Stimulated activated CD8-positive, alpha-beta memory T cell treated with anti-CD3 and anti-CD28 coated beads, Interleukin-7, amount 100 ng/mL, for 1 hour (primary cell): ENCODE measurements at places on chromosomes 16 and 17.

GRCh38 chr16:74601126-74601871 lies 5.6 kb downstream of the GLG1 start:
- peak; percentile 22 for DNase-seq

DNA sequence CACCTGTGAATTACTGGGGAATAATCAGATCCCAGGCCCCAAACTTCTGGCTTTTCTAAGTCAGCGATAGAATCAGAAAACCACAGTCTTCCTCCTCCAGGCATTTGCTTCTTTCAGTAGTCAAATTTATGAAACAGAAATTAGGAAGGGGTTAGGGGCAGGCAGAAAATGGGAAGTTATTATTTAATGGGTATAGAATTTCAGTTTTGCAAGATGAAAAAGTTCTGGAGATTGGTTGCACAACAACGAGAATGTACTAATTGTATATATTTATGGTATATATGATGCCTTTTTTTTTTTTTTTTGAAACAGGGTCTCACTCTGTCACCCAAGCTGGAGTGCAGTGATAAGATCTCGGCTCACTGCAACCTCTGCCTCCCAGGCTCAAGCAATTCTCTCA lies 23.5 kb downstream of the ORC6 start:
- DNase-seq = no peak

GRCh38 chr16:23952128-23952970 lies 116.6 kb downstream of the PRKCB start:
- DNase-seq = no peak

GRCh38 chr16:73804456-73804855 lies 492.2 kb upstream of the PSMD7 start:
- DNase-seq = no peak

DNA sequence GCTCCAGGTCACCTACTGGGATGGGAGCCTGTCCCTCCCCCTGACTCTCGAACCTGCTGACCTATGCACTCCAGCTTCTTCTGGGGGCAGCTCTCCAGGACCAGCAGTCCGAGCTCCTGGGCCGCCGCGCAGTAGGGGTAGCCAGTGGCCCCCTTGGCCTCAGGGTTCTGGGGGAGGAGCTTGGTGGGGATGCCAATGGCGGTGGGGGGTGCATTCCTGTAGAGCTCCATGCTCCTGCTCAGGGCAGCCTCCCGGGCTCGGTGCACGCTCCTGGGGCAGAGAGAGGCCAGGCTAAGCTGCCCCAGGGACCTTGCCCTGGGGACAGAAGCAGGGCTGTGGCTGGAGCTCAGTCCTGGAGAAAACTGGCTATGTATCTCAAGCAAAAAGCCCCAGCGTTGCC lies 7.7 kb upstream of the SPATA2L start:
- no peak for DNase-seq

GRCh38 chr17:37450112-37450511 lies 39.6 kb upstream of the DUSP14 start:
- no peak for DNase-seq

DNA sequence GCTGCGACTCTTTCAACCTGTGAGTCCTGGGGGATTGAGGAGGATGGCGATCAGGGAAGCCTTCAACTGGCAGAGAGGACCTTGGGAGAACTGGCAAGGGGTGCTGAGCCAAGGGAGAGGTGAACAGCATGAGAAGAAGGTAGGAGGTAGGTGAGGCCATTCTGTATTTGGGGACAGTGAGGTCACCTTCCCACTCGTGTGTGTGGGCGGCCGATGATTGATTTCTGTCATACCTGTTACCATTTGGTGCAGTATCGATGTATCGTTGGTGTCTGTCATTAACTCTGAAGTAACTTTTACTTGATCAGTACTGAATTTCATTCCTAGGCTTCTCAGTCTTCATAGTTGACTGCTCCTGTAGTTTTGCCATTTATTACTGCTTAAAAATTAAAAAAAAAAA lies 3.8 kb downstream of the ARSG start:
- DNase-seq = no peak

- DNase-seq = no peak
These were observed 22.2 kb downstream of the CFAP52 start for GRCh38 chr17:9598661-9599060.

GRCh38 chr16:58649707-58650106 lies 20.1 kb upstream of the CNOT1 start:
- DNase-seq = no peak

GRCh38 chr17:69869667-69870066 lies 205.4 kb upstream of the KCNJ16 start:
- DNase-seq = no peak
